Activated naive CD4-positive, alpha-beta T cell treated with anti-CD3 and anti-CD28 coated beads for 36 hours (primary cell): ENCODE measurements at places on chromosomes 3 and 15. TPM values are rescaled to one million over a fixed set of nuclear protein-coding genes. Genes with fewer than 3 reads are reported as not detected.
A peak's percentile ranks its signal among the peaks of the same experiment; 100 is the strongest.

- DNase-seq: no peak
Measured at GRCh38 chr3:20682573-20682972, 496.6 kb upstream of the SGO1 start.

- peak; percentile 57 for DNase-seq
Measured at GRCh38 chr3:3200632-3201212, 21.2 kb upstream of the CRBN start.

DNA sequence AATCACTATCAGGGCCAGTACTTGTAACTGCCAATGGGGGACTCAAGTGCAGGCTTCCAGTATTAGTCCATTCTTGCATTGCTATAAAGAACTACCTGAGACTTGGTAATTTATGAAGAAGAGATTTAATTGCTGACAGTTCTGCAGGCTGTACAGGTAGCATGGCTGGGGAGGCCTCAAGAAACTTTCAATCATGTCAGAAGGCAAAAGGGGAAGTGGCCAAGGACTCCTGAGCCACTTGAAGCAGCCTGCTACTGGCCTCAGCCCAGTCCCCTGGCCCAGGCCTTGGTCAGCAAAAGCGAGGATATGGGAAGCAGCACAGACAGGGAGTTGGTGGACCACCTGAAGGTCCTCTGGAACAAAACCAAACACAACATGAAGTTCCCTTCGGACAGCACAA lies 29.2 kb upstream of the OR5K1 start:
- DNase-seq: no peak

- no peak for DNase-seq
Measured at GRCh38 chr3:53694046-53694445, 152.2 kb downstream of the CHDH start.

DNA sequence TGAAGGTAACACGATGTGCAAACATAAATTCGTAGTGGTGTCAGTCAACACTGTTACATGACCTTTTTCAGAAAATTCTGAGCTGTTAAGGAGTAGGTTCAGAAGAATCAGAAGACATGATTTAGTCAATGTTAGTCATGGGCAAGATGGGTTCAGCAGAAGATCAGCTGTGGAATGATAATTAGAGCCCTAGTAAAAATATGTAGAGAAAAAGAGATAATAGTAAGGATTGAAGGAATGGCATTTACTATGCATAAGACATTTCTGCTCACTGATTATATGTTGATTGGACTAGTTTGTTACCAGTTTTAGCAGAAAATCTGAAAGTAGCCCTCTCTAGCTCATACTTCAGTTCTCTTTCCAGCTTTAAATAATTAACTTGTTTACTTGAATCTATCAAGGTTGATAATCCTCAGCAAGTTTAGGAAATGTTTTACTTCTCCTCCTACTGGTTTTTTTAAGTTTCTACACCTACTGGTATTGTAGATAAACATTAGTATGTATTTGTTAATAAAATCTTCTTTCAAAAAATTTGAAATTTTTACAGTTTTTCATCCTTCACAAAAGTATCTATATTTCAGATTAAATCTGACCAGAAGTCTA lies 98.6 kb downstream of the ALCAM start:
- no peak for DNase-seq

The LRRC31 gene
- total RNA-seq: not detected

- no peak for DNase-seq
Measured at GRCh38 chr15:101457696-101458095, 31.8 kb downstream of the PCSK6 start.

DNA sequence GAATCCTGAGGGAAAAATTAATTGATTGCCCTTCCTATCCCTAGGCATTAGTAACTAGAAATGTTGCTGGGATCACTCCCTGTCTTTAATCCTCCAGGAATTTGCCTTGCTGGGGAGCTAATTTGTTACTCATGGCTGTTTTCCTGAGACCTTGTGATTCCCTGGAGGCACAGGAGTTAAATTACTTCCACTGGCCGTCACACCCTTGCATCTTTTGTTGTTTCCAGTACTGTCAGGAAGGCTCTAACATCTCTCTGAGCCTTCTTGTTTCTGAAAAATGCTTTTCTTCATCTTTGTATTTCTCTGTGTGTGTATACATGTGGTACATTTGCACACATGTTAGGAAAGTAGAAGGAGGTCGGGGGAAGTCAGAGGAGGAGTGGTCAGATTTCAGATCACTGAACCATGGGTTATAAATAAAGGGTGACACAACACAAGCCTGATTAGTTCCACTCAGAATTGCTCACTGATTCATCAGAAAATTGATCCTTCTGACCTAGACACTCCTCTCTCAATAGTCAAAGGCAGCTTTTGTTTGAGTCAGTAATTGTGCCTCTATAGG lies 23.5 kb upstream of the LRRFIP2 start:
- DNase-seq: no peak
